Suppressor macrophage treated with lipopolysaccharide for 4 hours (primary cell): ENCODE measurements at places on chromosomes 7 and 10.

DNA sequence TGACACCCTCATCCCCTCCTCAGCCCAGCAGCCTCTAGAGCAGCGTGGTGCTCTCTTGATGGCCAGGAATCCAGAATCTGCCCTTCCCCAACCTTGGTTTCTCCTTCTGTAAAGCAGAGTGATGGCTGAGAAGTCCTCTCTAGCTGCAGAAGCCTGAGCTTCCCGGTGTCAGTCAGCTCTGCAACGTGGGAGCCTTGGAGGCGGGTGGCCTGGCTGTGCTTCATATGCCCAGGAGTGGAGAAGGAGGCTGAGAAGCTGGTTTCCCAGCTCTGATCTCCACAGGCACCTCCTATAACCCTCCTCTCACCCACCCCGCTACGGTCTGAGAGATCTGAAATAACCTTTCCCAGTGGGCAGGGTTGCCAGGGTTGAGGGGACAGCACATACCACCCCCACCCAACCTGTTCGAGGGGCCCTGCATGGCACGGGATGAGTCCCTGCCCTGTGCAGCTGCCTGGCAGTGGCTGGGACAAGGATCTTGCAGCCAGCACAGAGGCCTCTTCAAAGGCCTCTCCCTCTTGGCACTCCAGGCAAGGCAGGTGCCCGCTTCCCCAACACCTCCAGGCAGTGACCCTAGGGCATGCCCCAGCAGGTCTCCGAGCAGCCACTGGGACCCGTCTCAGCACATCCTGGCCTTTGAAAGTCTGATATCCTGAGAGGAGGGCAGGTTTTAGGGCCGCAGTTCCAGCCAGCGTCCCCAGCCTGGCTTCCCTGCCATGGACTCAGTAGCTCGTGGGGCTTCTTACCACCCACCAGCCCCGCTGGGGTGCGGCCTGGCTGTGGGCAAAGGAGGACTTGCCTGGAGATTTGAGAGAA is 18.3 kb upstream of the SLC29A3 start:
- DNase-seq: no peak

DNA sequence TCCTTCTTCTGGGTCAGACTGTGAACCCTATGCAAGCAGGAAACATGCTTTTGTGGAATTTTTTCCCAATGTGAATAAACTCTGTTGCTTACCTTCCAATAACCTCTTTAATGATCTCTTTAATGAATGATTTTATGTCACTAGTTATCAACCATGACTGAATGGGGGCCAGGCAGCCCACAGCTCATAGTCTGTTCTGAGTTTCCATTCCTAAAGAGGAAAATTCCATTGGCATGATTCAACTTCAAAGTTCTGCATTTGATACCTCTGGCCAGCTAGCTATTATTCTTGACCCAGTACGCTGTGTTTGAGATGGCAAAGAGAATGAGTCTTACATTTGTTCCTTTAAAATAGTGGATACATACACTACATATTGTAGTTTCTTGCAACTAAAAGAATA is 867.8 kb upstream of the CELF2 start:
- no peak for DNase-seq

DNA sequence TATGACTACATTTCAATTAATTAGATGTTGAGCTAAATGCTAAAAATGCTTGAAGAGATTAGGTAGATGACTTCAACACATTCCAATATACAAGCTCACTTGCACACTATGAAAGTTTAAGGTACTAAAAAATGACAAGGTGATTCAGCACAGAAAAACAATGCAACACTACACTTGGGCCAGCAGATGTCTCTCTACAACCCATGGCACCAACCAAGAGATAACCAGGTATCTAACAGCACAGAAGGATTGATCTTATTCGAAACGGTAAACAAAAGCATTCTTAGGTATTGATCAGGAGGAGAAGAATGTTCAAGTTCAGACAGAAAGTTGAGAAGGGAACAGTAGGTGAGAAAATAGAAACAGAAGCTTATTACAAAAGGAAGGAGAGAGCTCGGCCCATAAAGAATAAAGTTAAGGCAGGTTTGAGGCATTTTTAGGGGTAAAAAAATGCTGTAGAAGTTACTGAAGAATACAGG is 248.2 kb upstream of the KLF14 start:
- DNase-seq: peak; percentile 48

DNA sequence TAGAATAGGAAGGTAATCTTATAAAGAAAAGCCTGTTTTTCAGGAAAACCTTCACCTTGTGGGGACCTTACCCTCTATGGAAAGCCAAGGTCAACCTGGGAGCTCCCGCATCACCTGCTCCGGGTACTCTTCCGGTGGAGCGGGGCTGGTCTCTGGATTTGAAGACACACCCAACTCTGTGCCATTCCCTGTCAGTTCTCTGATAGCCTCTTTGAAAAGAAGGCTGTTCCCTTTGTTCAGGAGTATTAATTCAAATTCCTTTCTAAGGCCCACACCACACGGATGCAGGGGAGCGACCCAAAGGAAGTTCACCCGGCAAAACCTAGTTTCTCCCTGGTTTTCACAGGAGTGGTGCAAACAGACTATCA is 10.7 kb downstream of the CTBP2 start:
- no peak for DNase-seq

GRCh38 chr7:17086403-17086802 is 204.6 kb upstream of the AGR3 start:
- DNase-seq: no peak
